ENCODE measurements at places on chromosomes 6 and 20.
A peak's percentile ranks its signal among the peaks of the same experiment; 100 is the strongest.

GRCh38 chr6:150915880-150916265 is 50.4 kb downstream of the MTHFD1L start:
- DNase-seq, result no peak

DNA sequence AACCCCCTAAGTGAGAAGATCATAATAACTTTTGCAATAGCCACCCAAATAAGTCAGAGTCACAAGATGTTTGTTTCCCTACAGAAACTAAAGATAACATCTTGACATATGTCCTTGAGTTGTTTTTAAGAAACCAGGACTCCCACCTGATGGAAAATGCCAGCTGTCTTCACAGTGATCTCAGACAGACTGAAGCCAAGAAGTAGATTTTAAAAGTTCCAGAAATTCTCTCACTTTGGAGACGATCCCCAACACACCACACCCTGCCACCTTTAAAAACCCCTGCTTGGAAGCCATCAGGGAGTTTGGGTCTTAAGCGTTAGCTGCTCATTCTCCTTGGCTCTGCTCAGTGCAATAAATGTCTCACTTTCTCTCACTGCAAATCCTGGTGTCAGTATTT is 63.0 kb downstream of the GPR6 start:
- no peak for DNase-seq

DNA sequence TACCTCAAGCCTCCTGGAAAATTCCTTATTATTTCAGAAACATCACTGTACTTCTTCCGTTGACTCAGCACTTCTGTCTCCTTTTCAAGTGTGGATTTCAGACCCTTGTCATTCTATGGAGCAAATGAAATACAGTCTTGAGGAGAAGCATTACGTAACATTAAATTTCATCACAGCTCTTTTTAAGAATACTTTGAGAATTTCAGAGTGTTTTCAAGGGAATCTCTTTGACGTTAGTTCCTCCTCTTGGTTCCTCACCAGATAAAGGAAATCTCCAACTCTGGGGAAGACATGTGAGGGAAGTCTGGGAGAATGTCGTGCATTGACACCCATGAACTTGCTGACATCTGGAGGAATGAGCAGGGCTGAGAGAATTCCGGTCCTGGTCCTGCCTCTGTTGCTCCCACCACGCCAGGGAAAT is 32.3 kb downstream of the UST start:
- DNase-seq, result no peak

- DNase-seq, result no peak
Observed at GRCh38 chr6:116456927-116457326, 4.2 kb upstream of the CALHM6 start.

- no peak for DNase-seq
Observed at GRCh38 chr20:1637226-1637625, 17.4 kb upstream of the SIRPB1 start.

GRCh38 chr20:1313236-1313964 is 15.5 kb downstream of the SDCBP2 start:
- peak; percentile 23 for DNase-seq

GRCh38 chr6:113676968-113677367 is 180.2 kb upstream of the MARCKS start:
- no peak for DNase-seq

GRCh38 chr6:170283212-170284081 is 7.4 kb downstream of the DLL1 start:
- DNase-seq, result no peak

DNA sequence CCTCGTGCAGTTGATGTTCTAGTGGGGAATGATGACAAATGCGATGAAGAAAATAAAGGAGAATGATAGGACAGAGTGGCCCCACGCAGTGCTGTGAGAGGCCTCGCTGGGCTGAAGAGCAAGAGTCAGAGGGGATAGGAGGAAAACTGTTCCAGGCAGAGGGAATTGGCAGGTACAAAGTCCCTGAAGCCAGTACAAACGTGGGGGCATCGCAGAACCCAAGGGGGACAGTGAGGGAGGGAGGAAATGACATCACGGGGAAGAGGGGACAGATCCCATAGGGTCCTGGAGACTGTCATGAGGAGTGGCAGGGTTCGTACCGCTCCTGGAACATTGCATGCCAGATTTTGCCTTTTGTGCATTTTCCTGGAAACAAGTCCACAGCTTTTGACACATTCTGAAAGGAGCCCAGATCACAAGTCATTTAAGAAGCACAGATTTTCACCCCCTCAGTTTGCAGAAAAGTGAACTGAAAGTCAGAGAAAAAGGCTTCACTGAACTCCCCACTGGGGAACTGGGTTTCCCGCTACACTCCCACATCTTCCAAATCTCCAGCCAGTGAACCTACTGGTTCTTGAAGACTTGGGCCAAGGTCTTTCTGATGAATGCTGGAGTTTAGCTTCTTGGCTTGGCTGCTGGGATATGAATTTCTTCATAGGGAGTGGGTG is 77.0 kb downstream of the SULF2 start:
- no peak for DNase-seq

GRCh38 chr6:157631412-157631811 is 191.6 kb upstream of the SNX9 start:
- DNase-seq, result no peak

GRCh38 chr6:80094017-80094416 is 12.5 kb upstream of the BCKDHB start:
- peak; percentile 36 for DNase-seq

- no peak for DNase-seq
Observed at GRCh38 chr20:22429175-22430153, 154.9 kb downstream of the FOXA2 start.

DNA sequence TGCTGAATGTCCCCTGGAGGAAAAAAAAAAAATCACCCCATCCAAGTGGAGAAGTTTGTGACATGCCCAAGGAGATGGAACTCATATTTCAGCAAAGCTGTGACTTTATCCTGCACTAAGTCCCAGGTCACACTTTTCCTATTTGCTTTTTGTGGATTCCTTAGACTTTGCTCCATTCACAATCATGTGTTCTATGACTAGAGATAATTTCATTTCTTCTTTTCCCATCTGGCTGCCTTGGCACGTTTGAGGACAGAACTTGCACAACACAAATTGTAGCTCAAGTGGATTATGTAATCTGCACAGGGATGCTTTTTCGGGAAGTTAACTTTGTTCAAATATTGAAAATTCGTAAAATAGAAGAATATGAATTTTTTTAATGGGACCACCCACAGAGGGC is 100.7 kb upstream of the PTPN1 start:
- no peak for DNase-seq

- no peak for DNase-seq
Observed at GRCh38 chr20:36824142-36824940, 50.8 kb upstream of the DSN1 start.

GRCh38 chr20:312067-312466 is 13.3 kb upstream of the SOX12 start:
- no peak for DNase-seq

DNA sequence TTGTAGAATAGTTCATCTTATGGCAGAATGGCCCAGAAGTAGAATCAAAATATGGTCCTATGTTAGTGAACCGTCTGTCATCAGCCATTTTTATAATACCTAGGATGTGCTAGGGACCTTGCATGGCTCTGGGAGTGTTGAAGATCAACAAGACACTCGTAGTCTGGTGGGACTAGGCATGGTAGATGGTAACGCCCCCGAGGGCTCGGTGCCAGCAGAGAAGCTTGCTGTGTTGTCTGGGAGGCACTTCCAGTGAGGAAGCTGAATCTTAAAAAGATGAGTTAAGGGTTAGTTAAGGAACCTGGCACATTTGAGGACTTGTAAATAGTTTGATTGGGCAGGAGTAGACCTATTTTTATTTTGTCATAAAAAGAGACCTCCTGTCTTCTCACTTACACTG is 82.4 kb downstream of the MAP3K4 start:
- DNase-seq, result no peak

- no peak for DNase-seq
Observed at GRCh38 chr6:15914553-15914952, 214.3 kb upstream of the MYLIP start.

DNA sequence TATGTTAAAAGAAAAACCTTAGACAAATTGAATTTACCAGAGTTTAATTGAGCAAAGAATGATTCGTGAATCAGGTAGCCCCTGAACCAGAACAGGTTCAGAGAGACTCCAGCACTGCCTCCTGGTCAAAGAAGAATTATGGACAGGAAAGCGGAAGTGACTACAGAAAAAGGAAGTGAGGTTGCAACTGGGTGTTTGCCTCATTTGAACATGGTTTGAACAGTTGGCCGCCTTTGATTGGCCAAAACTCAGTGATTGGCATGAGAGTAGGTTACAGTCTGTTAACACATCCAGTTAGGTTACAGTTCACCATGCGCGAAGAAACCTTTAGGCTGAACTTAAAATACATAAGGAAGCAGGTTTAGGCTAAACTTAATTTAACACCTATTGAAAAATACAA is 248.8 kb downstream of the TFAP2A start:
- DNase-seq, result no peak

DNA sequence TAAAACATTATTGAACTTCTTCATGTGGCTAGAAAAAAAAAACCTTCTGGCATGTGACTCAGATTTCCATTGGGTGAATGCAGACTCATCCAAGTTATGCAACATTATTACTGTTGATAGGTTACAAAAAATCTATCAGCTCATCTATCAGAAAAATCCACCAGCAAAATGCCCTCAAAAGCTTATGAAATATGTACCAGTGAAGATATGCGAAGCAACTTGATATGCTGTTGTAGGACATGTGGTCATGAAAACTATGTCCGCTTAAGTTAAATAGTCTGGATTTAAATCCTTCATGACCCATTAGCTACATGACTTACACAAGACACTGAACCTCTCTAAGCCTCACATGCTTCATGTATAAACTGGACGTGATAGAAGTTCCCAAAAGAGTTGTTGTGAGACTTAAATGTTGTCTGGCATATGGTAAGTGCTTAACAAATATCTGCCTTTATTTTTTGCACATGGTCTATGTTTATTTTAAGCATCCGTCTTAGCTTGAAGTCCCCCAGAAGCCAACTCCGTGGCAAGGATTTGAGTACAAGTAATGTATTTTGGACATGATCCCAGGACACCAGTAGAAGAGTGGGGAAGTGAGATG is 12.5 kb upstream of the BFSP1 start:
- no peak for DNase-seq
